GM23248 (cell line): ENCODE measurements at places on chromosomes 1 and 21.
A peak's percentile ranks its signal among the peaks of the same experiment; 100 is the strongest.

DNA sequence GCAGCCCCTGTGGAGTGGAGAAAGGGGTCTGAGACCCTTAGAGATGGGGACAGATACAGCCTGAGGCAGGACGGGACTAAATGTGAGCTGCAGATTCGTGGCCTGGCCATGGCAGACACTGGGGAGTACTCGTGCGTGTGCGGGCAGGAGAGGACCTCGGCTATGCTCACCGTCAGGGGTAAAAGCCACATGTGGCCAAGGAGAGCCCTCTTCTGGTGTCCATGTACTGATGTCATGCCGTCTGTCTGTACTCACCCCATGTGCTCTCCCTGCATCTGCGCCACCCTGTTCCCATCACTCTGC lies 84.7 kb downstream of the OBSCN start:
- DNase-seq = no peak

DNA sequence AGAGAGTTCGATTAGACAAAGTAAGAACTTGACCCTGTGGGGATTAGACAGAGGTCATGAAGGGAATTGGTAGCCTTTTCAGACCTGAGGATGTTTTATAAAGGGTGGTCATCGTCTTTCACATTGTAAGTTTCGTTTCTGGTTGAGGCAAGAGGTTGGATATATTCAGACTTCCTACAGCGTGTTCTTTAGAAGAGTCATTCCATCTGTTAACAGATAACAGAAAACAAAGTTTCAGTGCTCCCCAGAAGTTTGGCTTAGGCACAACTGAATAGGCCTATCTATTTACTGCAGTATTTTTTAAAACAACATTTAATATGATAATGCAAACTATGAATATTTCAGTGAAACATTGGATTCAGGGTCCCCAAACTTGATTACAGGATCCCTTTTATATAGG lies 17.1 kb upstream of the IVNS1ABP start:
- DNase-seq = no peak

DNA sequence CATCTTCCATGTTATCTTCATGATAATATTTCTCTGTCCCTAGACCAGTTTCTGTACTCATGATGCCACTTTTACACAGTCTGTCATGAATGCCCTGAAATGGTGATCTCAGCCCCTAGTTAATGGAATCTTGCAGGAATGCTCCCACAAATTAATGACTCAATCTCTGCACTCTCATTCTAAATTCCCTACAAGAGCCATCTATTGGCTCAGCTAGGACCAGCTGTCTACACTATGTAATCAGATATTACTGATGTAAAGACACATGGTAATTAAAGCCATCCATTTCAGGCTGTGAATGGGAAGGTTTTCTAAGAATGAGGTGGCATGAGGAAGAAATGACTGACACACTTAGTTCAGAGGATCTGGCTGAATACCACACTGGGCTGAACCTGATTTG lies 199.1 kb upstream of the KCND3 start:
- peak; percentile 4 for DNase-seq

DNA sequence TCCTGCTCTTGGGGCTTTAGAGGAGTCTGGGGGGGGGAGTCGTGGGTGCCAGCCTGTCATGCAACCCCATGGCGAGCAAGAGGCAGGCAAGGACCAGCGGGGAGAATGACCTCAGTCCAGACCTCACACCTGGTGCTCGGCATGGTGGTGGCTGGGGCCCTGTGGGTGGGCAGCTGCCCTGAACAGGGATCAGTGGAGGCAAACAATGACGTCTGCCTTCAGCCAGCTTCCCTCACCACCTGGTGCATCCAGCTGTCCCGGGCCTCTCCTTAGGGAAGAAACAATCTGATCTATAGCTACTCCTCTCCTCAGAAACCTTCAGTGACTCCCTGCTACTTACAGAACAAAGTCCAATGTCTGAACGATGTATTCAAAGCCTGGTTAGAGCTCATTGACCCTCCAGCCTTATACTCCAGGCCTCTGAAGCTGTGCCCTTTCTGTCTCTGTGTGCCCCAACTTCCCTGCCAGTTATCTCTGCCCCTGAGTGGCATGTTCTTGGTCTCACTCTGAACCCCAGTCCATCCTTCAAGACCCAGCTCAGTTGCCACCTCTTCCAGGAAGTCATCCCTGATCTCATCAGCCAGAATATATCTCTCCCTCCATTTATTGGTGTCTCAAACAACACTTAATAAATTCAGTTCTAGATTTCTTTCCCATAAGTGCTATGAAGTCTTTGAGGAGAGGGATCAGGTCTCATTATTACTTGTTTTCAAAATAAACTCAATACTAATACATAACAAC lies 6.6 kb downstream of the PADI2 start:
- DNase-seq = no peak

DNA sequence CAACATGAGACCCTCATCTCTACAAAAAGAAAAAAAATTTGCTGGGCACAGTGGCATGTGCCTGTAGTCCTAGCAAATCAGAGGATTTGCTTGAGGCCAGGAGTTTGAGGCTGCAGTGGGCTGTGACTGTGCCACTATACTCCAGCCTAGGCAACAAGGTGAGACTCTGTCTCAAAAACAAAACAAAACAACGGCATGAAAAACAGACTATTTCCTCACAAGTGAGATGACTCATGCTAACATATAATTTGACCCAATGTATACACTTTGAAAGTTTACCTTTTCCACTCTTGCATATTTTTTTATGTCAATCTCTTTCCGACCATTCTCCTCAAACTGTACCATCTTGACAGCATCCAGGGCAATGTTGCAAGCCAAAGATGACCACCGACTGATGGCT lies 17.5 kb downstream of the CCT3 start:
- DNase-seq = no peak

DNA sequence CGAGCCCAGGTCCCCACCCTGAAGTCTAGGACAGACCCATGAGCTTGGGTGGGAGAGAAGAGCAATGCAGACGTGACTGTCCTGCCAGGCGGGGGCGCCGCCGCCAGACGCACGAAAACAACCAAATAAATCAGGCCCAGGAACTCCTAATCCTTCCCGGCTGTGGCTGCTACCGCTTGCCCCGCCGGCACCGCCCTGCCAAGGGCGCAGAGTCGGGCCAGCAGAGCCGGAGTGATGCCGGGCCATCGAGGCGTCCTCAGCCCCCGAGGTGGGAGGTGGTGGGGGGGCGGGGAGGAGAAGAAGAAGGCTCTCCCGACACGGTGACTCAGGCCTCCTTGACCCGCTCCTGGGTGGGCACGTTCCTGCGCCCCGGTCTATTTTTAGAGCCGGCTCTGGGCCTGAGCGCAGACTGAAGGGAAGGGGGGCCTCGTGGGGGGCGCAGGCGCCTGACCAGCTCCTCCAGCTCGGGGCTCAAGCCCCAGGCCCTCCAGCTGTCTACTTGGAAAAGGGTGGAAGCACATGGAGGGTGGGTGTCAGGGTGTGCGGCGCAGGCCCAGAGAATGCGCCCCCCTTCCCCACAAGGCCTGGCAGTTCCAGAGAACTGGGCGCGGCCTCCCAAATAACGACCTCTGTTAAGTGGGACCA lies 10.7 kb upstream of the COL16A1 start:
- peak; percentile 86 for DNase-seq

GRCh38 chr1:236953151-236953700 lies 51.0 kb downstream of the MT1HL1 start:
- no peak for DNase-seq

DNA sequence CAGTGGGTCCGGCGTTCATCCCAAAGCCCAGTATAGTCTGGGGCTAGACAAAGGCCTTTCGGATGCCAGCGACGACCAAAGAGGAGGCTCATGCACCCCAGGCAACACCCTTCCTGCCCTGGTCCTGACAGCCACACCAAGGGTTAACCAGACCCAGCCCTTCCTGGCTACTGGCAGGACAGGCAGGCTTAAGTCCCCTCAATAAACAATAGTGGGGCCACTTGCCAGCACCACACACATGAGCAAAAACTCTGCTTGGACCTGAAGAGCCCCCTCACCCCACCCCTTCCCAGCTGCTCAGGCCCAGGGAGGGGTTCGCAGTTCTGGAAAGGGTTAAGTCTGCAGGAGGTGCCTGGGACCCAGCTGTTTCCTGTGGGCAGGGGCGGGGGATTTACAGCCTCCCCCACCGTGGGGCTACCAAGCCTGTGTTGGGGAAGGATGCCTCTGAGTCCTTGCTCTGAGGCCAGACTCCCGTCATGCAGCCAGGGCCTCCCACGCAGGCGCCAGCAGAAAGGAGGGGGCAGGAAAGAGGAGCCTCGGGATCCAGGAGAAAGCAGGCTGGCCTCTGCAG lies 18.2 kb downstream of the PHLDA3 start:
- DNase-seq = peak; percentile 96

GRCh38 chr1:111737216-111738132 lies 1.7 kb downstream of the INKA2 start:
- DNase-seq = no peak

- DNase-seq = no peak
These were observed 54.1 kb upstream of the POFUT2 start for GRCh38 chr21:45341779-45342178.

- DNase-seq = no peak
These were observed 21.7 kb downstream of the INTS7 start for GRCh38 chr1:212013672-212014071.

GRCh38 chr1:229334716-229335115 lies 8.1 kb downstream of the CCSAP start:
- DNase-seq = no peak

GRCh38 chr1:25564777-25565574 lies 21.6 kb downstream of the LDLRAP1 start:
- DNase-seq = no peak

DNA sequence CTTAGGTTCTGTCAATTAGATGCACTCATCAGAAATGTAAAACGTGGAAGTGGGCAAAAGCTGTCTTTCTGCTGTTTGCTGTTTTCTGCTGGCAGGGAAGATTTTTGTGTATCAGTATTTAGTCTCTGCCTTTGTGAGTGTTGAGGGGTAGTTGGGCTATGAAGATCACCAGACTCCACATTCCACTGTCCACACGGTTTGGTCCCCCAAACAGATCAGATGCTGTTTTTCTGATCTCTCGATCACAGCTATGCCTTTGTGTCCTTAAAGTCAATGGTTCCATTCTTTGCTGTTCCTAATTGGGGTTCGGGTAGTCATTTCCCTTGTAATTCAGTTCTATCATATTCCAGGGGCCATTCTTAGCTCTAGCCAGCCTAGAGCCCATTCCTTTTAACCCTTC lies 27.0 kb upstream of the NPL start:
- no peak for DNase-seq

- peak; percentile 29 for DNase-seq
These were observed 119.7 kb downstream of the ZNF281 start for GRCh38 chr1:200290010-200290685.

DNA sequence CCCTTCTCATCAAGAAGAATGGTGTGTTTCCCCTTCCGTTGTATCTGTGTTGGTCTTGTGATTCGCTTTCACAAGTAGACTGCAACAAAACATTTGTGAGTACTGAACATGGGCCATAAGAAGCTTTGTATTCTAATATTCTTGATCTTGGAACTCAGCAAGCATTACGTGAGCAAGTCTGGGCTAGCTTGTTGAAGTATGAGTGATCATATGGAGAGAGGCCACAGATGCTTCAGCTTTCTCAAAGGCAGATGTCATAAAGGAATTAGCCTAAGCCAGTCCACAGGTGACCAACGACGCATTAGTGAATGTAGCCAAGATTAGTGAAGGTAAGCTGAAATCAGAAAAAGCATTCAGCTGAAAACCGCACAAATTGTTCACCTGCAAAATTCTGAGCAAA lies 609.6 kb upstream of the NEGR1 start:
- DNase-seq = no peak

DNA sequence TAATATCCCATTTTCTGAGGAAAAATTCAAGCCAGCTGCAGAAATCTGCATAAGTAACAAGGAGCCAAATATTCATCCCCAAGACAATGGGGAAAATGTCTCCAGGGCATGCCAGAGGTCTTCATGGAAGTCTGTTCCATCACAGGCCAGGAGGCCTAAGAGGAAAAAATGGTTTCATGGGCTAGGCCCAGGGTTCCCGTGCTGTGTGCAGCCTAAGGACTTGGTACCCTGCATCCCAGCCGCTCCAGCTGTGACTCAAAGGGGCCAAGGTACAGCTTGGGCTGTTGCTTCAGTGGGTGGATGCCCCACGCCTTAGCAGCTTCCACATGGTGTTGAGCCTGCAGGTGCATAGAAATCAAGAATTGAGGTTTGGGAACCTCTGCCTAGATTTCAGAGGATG lies 173.5 kb downstream of the LMX1A start:
- DNase-seq = no peak

GRCh38 chr1:17780916-17781315 lies 25.8 kb downstream of the ACTL8 start:
- no peak for DNase-seq

- DNase-seq = no peak
These were observed 15.1 kb downstream of the USP33 start for GRCh38 chr1:77744576-77744975.

DNA sequence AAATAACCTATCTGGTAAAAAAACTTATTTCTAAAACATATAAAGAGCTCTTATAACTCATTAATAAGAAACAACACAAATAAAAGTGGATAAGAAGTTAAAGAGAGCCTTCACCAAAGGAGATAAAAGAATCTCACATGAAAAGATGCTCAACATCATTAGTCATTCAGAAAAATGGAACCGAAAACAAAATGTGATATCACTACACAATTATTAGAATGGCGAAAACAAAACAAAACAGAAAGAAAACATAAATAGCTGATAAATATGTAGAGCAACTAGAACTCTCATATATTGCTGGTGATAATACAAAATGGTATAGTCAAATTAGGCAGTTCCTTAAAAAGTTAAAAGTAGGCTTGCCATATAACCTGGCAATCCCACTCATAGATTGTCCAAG lies 1109.3 kb downstream of the PLA2G4A start:
- no peak for DNase-seq

DNA sequence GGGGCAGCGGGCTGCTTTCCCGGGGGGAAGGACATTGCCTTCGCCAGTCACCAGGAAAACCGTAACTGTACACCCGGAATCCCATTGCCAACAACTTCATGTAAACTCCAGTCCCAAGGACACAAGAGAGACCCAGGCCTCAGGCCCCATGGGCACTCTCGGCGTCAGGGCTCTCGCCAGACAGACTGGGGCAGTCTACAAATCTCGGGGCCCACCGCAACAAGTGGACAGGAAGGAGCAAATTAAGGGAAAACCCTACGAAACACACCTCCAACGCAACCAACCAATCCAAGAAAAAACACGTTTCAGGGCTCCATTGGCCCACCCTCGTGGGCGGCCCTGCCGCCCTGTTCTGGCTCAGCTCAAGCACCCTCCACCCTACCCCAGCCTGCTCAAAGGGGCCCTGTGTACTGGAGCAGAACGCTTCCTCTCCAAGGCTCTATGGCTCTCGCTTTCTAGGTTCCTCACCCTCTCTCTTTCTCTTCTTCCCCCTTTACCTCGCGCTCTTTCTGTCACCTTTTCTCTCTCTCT lies 4.6 kb upstream of the ZNF678 start:
- no peak for DNase-seq

DNA sequence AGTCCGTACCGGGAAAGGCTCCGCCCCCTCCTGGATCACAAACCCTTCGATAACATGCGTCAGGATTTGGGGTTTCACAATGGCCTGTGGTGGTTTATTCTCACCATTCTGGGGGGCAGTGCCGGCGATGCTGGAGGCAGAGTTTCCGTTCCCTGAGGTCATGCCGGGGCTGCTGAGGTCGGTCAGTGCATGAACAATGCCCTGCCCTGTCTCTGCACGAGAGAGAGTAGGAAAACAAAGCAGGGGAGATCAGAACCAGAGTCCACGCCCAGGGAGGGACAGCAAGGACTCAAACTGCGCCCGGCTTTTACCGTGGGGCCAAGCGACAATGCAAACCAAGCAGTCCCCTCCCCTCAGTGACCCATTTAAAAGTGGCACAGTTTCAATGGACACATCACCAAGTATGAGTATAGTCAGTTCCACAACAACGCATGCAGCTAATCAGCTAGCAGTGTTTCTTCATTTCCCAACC lies 13.2 kb upstream of the A3GALT2 start:
- DNase-seq = peak; percentile 90

GRCh38 chr1:24659166-24659904 lies 16.2 kb downstream of the SRRM1 start:
- DNase-seq = no peak
